ENCODE measurements at places on chromosomes 6 and 20.
A peak's percentile ranks its signal among the peaks of the same experiment; 100 is the strongest.

- no peak for DNase-seq
Measured at GRCh38 chr20:15836634-15837033, 736.6 kb downstream of the KIF16B start.

GRCh38 chr20:44790638-44791393 lies 19.5 kb downstream of the RIMS4 start:
- no peak for DNase-seq

DNA sequence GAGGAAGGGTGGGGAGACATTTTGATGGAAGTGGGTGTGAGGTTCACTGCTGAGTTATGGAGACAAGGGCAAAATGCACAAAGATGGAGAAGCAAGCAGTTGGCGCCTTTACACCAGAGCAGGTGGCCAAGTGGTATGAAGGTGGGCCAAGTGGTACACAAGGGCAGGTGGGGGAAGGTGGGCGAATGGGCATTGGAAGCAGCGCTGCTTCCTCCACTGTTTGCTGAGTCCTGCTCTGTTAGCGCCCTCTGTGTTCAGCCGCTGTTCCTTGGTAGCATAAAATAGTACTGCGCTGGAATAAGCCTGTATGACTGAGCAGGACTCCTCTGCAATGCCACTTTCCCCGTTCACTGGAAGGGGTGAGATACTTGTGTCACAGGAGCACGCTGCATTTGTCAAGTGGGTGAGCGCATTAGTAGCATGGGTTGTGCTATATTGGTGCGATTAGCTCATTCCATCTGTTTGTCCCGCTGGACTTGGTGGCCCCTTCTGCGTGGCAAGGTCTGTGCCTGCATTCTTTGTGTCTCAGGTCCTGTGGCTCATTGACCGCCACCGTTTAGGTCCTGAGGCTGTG lies 116.4 kb downstream of the TOX2 start:
- DNase-seq = no peak

DNA sequence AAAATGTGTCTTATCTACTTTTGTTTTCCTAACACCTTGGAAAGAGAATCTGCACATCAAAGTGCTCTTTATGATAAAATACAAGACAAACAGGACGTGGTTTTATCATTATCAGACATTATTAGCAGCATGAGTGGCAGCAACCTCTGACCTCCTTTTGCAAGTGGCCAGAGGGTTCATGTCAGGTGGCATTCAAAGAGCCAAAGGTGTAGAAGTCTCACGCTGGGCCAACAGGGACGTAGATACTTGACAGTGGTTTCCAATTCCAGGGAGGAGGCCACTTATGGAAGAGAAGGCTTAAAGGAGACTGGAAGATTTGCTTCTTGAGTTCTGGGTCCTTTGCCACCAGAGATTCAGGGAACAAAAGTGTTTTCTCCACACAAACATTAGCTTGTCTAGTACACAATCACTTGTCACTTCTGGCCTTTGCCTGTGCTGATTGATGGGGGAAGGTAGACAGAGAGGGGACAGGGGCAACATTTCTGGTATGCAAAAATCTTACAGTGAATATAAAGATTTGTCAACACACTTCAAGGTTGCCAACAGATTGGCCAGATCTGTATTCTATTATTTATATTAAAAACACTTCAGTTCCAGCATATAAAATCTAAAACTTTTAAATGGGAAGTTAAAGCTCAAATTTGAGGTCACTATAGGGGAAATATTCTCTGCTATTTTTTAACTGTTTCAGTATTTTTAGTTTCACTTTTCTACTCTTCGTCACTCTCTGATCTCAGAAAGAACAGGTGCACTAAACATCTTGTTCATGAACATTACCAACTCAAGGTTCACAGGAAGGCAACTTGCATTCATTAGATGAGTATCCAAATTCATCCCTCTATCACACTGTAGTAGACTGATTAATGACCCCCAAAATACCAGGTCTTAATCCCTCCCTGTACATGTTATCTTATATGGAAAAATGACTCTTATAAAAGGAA lies 52.1 kb upstream of the FBXO30 start:
- DNase-seq = no peak

DNA sequence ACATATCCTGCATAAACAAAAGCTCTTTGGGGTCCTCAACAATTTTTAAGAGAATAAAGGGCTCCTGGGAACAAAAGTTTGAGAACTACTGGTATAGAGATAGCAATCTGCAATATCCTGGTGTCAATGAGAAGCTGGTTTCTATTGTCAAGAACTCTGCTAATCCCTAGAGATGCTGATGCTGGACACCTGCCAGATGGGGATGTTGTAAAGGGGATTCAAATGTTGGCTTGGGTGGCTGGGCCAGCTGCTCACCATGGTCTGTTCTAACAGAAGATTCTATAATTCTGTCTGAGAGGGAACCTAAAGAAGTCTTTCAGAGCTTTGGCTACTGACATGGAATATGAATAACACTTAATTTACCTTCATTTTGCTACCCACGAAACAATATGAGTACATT lies 137.8 kb downstream of the BTBD9 start:
- no peak for DNase-seq

DNA sequence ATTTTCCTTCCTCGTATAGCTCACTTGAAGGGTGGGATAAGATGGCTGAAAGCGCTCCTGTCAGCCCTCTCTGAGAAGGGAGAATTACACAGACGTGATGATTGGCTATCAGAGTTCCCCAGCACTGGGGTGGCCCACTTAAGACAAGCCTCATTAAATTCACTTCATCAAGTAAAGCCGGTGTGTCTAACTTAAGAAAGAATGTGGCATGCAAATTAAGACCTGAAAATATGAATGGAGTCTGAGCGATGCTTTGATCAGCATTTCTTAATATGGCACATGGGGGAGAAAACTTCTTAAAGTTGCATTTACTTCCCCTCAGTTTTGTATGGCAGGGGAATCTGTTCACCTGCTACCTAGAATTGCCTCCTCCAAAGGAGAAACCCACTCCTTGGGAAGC lies 369.3 kb downstream of the FARS2 start:
- no peak for DNase-seq

DNA sequence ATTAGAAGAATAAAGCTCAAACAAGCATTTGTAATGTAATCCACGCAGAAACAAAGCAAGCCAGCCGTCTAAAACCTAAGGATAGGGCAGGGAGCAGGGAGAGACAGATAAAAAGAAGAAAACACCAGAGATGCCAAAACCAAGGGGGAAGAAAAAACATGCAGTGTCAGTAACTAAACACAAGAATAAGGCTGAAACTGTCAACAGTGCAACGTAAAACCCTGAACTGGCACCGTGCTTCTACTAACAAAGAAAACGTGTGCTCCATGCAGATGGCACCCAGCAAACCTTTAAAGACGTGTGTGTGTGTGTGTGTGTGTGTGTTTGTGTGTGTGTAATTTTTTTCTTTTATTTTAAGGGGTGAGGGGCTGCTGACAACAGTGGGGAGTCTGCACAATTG lies 88.4 kb upstream of the TAB2 start:
- no peak for DNase-seq

DNA sequence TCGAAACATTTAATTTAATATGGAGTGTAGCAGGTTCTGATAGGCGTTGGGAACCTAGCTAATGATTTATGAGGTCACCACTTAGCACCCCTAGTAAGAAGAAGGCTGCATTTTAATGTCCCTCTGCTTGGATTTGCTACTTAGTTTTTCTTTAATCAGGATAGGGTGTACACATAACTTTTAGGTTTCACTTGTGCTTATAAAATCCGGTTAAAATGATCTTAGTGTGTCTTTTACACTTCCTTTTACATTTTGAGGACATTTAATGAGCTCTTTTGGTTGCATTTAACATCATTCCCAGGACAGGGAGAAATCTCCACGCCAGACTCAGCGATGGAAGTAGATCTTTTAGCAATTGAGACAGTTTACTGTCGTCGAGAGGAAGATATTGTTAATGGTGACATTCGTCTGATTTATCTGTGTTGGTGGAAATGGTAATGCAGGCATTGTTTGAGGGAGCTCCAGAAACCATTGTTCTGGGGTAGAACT lies 5.6 kb downstream of the TFAP2A start:
- DNase-seq = no peak

GRCh38 chr6:128156321-128157111 lies 255.7 kb upstream of the THEMIS start:
- no peak for DNase-seq

- DNase-seq = no peak
Measured at GRCh38 chr20:19460386-19460785, 247.9 kb downstream of the SLC24A3 start.

GRCh38 chr6:151661928-151662327 lies 145.6 kb upstream of the ESR1 start:
- no peak for DNase-seq

DNA sequence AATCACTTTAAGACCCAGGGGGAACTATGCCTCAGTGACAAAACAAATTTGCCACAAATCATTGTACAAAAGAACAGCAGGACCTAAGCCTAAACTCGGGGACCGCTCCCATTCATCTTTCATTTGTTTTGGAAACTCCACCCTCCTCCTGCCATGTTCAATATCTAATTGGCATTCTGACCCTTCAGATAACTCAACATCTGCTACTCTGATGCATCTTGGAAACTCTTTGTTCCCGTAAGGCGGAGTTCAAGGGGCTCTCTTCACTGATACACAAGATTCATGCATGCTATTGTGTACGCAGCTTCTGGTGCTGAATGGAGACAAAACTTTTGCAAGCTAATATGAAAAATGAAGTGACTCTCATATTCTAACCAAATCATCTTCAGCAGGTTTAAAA lies 187.6 kb downstream of the ZFP64 start:
- DNase-seq = no peak

- peak; percentile 67 for DNase-seq
Measured at GRCh38 chr6:165308926-165309731, at the start of gene C6orf118. Gene C6orf118, minus strand, starts transcription at chr6:165309605. Its CDS starts 19 bp downstream, at chr6:165309586.

- no peak for DNase-seq
Measured at GRCh38 chr20:18781509-18781908, 32.1 kb upstream of the SCP2D1 start.

DNA sequence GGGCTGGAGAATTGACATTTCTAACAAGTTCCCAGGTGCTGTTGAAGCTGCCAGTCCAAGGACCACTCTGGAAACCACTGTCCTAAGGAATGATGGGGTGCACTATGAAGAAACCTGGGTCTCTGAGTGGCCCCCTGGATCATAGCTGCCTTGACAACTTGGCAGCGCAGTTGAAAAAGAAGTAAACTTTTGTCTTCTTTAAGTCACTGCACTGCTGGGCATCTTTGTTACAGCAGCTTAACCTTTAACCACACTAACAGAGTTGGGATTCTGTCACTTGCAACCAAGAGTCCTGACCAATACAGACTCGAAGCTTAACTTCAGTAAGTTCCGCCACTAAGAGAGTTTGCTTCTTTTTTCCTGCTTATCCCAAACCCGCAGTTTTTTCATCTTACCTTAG lies 8.5 kb upstream of the KCNK15 start:
- no peak for DNase-seq

- no peak for DNase-seq
Measured at GRCh38 chr6:17318435-17319165, 37.4 kb downstream of the RBM24 start.

DNA sequence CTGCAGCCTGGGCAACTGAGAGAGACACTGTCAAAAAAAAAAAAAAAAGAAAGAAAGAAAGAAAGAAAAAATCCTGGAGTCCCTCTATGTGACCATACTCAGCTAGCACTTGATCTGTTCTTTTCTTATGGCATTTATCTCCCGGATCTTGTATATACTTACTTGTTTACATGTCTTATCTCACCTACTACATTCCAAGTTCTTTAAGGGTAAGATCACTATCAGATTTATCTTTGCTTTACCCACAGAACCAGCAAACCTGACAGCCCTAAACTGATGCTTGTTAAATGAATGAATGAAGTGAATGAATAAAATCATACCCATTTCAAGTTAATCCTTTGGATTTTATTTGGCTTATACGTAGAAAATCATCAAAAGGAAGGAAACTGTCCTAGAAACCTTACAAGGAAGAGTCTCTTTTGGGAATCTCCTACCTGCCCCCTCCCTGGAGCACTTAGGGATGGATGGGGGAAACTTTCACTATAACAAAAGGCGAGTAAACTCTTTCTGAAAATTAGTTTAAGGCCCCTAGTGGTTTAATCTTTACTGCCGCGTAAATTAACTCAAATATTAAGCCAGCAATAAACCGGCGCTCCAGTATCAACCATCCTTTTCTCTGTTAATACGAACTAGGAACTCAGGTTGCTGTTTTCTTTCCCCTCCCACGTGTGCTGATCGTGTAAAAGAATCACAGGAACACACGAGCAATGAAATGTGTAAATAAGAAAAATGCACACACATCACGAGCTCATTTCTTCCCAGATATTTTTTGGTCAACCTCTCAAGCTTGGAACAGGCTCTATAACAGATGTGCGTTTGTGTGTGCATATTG lies 1.3 kb upstream of the UTRN start:
- no peak for DNase-seq

- DNase-seq = no peak
Measured at GRCh38 chr6:144599615-144600014, 314.5 kb downstream of the UTRN start.

DNA sequence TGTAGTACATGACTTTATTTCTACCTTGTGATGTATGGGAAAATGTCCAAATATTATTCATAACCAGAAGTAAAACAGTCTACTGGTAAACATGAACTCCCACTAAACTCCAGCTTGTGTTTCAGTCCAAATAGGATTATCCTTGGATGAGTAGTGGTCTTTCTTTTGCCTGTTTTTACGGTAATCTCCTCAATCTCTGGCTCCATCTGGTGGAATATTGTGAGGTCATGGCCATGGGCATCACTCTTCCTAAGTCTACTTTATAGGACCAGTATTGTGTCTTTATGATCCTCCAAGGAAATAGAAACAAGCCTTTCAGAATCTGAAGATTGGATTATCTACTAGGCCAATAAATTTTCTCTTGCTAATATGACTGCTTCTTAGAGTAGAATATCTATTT lies 505.0 kb downstream of the BMP2 start:
- DNase-seq = no peak

Data from heart right ventricle (tissue), 16 donors.